ENCODE measurements at places on chromosomes 2 and 18.

DNA sequence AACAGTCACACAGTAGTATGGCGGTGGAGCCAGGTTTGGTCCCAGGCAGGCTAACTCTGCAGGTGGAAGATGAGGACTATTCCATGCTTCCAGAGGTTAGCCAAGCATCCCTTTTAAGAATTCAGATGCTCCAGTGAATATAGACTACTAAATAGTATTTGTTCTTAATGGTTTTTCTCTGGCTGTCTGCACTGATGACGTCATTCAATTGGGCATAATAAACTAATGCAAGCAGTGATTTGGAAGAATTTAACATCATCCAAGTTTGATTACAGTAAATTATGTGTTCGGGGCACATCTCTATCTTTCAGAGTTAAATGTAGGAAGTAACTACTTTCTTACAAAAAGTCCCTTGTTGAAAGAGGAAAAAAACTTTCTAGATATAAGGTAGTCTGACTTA, 78.8 kb upstream of the RND3 start:
- no peak for DNase-seq

DNA sequence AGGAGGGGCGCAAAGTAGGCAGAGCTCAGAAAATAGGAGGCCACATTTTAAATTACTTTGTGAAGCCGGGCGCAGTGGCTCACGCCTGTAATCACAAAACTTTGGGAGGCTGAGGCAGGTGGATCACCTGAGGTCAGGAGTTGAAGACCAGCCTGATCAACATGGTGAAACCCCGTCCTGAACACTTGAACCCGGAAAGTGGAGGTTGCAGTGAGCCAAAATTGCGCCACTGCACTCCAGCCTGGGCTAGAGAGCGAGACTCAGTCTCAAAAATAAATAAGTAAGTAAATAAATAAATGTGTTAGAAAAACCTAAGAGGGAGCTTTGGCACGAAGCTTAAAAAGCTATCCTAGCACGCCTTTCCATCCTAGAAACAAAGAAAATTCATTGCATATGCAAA, 105.5 kb downstream of the TFCP2L1 start:
- DNase-seq, result no peak

DNA sequence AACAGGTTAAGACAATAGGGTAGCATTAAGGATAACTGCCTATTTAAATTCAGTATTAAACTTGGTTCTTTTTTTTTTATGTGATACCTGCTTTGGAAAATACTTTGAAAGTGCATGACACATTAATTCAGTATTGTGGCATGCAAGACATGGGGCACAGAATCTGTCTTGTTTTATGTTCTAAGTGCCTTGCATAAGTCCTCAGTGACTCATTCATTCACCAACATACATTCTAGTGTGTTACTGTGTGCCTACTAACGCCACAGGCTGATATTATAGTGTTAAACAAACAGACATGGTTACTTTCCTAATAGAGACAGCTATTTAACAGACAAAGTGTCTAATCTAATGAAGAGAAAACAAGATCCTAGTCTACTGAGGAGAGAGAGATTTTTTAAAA, 91.7 kb downstream of the GCA start:
- no peak for DNase-seq

DNA sequence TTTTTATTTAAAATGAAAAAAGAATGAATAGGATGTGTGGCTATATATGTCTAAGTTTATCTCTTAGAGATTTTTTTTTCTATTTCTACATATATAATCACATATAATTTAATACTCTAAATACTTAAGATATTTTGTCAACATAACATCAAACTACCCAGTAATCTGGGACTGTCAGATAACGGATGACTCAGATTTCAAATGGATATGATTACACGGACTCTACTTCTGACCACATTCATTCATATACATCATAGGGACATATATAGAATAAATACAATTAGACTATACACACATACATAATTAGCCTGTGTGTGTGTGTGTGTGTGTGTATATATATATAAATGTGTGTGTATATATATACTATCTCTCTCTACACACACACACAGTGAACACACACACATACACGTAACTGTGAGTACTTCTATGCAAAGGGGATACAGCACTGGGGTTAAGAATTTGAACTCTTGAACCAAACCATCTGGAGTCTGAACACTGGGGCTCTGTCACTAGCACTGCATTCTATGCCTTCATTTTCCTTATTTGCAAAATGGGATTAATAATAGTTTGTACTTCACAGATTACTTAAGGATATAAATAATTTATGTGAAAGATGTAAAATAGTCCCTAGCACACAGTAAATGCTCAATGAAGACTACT, 59.5 kb downstream of the CHN1 start:
- DNase-seq, result no peak

DNA sequence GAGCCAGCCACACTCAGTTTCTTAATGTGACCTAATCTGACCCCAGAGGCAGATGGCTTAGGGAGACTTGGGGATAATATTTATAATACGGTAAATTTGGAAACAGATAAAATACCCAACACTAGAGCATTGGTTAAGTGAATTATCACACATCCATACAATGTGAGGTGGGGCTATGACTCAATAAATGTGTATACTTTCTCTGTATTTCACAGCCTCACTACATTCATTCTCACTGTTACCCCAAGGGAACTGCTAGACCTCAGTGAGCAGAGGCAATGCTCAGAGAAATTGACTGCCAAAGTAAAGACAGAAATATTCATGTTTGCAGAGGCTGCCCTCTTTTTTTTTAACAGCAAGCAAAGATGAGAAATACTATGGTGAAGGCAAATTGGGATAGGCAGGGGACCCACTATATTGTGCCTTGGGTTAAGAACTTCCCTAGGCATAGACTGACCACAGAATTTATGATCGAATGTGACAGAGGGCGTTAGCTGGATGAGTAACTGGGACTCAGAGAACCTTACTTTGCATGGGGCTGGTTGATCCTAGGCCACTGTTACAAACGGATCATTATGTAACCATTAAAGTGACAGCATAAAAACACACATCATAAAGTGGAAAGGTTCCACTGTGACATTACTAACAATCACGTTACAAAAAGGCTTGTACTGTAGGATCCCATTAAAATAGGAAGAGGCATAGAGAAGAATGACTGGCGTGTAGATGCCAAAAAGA, 246.0 kb upstream of the LYPD1 start:
- DNase-seq, result no peak

GRCh38 chr2:221747289-221747972, 175.3 kb upstream of the EPHA4 start:
- DNase-seq, result no peak

DNA sequence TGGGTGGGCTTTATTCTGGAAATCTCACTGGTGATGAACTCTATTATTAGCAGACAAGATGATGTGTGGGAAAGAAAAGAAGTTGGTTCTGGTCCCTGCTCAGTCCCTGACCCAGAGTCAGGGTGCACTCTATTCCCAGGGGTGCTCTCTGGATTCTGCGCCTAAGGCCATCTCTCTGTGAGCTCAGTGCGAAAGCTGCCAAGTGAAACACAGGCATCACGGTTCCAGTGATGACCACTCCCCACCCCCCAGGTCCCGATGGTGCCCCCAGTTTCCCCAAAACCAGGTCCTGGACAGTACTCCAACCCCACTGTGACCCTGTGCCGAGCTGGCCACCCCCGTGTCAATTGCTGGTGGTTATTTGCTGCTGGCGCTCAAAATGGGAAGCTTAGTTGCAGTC, 30.1 kb downstream of the RHOB start:
- no peak for DNase-seq

GRCh38 chr2:53104263-53104662, 663.3 kb upstream of the CHAC2 start:
- DNase-seq, result no peak

DNA sequence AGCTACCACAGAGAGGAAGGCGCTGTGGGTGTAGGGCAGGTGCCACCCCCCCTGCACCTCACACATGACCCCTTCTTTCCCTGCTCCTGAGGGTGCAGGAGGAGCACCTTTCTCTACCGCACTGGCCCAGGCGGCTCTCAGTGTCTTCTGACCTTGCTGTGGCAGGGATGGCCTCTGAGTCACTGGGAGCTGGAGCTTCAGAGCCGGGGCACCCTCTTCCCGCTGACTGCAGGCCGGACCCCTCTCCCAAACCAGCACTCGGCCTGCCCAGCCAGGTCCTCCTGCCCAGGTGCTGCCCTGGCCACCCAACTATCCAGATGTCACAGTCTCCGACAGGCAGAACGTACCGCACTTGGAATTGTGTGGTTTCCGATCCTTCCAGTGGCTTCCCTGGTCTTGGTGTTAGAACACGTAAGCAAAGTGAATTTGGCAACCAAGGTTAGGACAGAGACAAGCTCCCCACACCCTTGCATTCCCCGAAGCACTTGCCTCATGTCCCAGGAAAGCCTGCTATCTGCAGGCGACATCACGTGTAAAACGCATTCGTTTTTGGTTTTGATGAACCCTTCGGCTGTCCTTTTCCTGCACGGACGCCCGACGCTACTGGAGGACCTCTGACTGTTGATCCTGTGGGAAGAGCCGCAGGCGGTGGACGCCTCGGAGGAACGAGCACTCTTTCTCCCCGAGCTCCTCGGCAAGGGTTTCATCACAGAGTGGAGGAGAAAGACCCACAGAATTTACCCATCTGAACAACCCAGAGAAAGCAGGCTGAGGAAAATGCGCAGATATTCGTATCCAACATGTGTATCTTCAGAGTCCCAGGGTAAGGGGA, 24.7 kb upstream of the KCNG2 start:
- no peak for DNase-seq

DNA sequence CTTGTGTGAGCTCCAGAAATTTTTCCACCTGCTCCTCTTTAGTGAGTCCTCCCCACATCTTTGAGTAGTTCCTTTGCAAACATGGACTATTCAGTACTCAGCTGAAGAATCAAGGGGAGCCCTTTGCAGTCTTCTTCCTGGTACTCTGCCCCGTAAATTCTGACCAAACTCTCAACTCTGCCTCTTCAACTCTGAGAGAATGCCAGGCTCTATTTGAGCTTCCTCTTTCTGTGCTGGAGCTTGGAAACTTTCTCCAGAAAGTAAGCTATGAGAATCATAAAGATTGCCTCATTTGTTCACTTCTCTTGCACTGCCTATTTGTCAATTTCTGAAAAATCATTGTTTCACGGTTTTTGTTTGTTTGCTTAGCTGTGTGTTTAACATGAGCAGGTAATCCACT, 7.4 kb upstream of the STAT4 start:
- DNase-seq, result no peak

- no peak for DNase-seq
These were observed 19.5 kb upstream of the PAX8 start for GRCh38 chr2:113298176-113298575.

- DNase-seq, result no peak
These were observed 17.2 kb upstream of the SDC1 start for GRCh38 chr2:20241973-20242726.

DNA sequence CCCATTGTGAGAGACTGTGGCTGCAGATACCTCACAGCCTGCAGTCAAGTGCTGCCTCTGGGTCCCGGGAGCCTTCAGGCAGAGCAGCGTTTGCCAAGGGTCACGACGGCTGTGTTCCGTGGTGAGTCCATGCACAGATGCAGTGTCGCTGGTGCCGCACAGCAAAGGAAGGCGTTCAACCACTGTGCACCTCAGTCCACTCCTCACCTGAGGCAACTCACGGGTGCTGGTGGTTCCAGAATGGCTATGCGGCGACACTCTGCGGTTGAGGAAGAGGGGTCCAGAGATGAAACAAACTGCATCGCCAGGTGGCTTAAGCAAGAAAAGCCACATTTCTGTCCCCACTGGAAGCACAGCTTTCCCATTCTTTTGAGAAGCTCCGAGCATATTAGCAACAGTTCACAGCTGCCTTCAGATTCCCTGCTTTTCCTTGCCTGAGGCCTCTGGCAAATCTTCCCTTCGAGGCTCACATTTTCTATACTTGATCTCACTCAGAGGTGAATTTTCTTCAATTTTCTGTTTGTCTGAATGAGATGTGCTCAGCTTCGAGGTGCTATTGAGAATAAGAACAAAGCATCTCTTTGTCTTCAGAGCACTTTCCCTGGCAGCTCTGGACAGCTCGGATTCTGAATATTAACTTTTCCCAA, 208.8 kb upstream of the TWIST2 start:
- DNase-seq, result no peak

DNA sequence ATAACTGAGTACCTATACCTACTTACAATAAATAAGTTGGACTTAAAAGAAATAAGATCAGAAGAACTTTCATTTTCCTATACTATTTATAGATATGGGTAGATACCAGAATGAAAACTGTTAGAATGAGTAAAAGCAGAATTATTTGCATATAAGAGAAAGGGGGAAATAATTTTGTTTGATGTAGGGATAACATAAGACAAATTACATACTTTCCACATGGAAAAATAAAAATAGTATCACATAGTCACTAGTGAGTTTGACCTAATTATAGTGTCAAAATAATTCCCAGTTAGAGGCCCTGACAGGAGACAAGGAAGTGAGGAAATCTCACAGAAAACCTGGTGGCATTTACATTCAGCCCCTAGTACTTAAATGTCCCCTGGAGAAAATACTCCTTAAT, 28.6 kb downstream of the KCMF1 start:
- DNase-seq, result no peak

DNA sequence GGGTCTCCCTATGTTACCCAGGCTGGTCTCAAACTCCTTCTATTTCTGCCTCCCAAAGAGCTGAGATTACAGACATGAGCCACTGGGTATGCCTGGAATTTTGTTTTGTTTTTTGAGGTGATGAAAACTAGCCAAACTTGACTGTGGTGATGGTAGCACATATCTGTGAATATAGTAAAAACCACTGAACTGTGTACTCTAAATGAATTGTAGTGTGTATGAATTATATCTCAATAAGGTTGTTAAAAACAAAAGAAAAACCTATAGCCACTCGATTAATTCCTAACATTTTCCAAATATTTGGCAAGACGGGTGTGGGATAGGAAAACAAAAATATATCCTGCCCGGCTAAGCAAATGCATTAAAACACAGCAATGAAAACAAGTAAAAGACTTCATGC, 1302.3 kb upstream of the CHAC2 start:
- no peak for DNase-seq

DNA sequence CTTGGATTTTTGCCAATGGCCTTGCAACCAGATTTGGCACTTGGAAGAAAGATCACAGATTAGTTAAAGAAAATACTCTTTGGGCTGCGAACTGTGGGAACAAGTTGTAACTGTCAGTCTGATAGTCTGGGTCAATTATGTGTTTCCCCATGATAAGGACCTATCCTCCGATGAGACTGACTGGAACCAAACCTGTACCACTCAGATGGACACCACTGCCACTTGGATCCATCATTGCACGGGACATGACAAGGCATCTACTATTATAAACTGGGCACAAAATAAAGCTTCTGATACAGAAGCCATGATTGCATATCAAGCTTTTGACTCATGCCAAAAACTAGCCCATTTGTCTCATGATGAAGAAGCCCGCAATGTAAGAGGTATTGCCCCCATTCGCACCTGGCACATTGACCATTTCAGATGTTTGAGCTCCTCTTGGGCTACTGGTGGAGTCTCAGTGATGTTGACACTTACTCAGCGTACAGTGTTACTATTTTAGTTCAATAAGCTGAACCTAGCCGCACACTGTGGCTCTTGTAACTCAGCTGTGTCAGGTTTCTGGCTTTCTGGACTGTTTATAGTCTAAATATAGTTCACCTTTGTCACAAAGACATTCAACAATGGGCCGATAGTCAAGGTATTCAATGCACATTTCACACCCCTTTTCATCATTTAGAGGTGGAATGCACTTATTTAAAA, 179.8 kb upstream of the RBBP8 start:
- no peak for DNase-seq

GRCh38 chr2:31933066-31933465, 77.7 kb downstream of the MEMO1 start:
- DNase-seq, result no peak

GRCh38 chr18:4077721-4078120, 377.4 kb downstream of the DLGAP1 start:
- DNase-seq, result no peak

Data from stimulated activated CD4-positive, alpha-beta T cell treated with anti-CD3 and anti-CD28 coated beads, Interleukin-15, amount 100 ng/mL, for 1 hour (primary cell).